Panc1 (cell line): ENCODE measurements at places on chromosomes 7 and 10. TPM values are rescaled to one million over a fixed set of nuclear protein-coding genes. Genes with fewer than 3 reads are reported as not detected.

LEP gene
- not detected for total RNA-seq

ACBD7 gene
- total RNA-seq: 1.8 TPM

- no peak for DNase-seq
Measured at GRCh38 chr7:101248276-101248675, 3.4 kb upstream of the FIS1 start.

DNA sequence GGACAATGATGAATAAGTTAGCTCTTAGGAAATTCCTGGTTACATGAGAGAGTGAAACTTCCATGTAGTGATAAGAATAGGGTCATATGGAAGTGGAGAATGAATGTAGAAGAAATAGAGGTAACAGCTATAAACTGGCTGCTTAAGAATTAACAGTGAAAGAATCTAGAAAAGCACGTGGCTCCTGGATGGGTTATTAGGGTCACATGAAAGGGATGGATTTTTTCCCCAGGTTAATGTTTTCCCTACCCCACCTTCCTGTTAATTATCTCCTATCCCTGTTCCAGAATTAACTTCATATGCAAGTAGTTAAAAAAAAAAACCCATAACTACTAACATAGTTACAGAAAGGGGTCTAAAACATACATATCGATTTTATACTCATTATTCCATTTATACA lies 58.0 kb downstream of the ANKIB1 start:
- no peak for DNase-seq

DNA sequence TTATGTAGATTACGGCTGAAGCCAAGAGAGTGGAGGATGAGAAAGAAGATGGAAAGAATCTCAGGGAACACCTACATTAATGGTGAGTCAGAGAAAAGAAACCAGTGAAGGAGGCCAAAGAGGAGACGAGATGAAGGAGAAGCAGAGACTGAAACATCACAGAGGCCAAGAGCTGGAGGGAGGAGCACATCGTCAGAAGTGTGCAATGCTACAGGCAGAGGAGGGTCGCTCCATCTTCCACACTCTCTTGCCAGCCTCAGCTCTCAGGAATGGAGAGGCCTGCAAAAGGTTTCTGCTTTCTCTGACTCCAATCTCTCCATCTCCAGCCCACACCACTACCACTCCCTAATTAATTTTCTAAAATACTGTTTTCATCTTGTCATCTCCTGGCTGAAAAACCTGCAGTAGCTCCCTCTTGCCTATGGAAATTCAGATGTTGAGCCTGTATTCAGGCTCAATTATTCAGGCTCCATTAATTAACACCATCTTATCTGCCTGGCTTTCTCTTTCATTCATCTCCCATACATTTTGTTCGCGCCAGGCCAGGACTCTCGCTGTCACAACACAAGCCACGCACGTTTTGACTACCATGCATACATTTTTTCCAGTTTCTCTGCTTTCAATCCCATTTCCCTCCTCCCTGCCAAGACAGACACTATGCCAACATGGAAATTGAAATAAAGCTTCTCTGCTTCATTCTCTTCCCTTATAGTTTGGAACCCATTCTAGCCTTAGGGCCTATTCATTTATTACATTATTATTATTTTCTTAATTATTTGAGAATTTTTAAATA lies 165.8 kb downstream of the INHBA start:
- no peak for DNase-seq

DNA sequence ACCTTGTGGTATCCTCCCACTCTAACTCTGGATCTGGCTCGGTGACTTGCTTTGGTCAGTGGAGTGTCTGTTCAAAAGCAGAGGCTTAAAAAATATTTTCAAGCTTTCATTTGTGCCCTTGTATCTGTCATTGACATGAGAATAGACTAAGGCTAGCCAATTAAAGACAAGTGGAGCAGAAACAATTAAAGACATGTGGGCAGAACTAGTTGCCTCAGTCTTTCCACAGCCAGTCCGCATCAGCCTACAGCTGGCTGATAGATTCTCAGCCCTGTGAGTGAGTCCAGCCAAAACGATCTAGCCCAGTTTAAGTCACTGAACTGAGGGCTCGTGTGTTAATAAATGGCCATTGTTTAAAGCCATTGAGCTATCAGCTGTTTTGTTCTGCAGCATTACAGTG lies 185.2 kb upstream of the DGKB start:
- DNase-seq: no peak

DNA sequence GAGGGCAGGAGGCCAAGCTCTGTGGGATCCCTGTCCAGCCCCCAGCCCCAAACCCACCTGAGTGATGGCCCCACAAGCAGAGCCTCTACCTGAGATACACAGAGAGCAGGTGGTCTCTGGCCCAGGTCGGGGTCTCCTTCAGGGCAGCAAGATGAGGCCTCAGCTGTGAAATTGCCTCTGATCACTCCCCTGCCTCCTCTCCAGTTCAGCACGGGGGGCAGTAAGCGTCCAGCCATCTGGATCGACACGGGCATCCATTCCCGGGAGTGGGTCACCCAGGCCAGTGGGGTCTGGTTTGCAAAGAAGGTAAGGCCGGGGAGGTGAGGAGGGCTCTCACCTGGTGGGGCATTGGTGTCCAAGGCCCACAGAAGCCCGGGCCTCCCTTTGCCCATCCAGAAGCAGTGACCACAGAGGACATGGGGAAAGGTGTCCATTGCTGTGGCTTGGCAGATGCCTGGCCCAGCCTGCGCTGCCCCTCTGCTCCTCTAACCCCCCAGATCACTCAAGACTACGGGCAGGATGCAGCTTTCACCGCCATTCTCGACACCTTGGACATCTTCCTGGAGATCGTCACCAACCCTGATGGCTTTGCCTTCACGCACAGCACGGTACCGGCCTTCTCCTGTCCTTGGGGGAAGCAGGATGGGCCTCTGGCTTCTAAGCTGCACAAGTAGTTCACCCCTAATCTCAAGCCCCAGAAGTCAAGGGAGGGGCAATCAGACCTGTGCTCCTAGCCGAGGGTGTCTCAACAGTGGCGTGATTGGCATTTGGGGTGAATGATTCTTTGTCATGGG lies 3.1 kb downstream of the CPA1 start:
- DNase-seq: no peak

DNA sequence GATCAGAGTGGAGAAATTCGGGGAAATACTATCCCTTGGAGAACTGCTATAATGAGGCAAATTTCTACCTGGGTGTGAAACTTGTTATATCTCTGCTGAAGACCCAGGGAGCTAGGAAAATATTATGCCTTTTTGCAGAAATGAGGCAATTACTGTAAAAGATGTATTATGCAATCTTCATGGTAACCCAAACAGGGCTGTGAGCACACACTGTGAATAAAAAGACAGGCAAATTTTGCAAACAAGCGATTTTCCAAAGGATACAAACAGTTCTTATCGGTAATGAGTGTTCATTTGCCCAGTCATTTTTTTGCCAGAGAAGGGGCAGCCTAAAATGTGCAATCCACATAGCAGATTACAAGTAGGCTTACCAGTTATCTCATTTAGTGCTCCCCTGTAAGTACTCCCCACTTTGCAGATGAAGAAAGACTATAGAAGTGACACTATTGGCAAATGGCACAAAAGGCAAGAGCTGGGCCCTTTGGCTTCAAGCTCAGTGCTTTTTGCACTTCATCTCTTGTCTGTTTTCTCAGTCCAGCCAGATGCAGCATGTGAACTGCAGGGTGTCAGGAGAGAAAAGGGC lies 205.8 kb downstream of the HECW1 start:
- no peak for DNase-seq
